Nephron progenitor cell (in vitro differentiated cells): ENCODE measurements at places on chromosomes 7 and 10.

DNA sequence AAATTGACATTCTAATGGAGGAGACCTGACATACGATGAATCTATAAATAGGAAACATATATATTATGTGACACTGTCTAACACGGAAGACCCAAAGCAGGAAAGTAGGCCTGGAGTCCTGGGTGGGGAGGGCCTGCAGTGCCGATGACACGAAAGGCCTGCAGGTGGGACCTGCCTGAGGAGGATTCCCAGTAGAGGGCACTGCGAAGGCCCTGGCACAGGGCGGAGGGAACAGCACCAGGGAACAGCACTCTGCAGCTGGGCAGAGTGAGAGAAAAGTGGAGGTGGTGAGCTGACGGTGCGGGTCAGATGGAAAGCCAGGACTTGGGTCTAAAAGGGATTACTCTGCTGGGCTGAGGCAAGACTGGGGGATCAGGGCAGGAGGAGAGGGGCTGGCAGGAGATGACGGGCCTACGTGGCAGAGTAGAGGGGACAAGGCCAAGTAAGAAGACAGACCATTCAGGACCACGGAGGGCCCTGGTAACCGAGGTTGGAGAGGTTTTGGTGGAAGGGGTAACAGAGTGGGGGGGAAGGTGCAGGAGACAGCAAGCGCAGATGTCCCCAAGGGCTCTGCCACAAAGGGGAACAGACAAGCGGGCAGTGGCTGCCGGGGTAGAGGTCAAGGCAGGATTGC, 8.1 kb downstream of the ZNF746 start:
- no peak for DNase-seq

GRCh38 chr10:66837990-66838389, 87.8 kb upstream of the LRRTM3 start:
- DNase-seq, result no peak

DNA sequence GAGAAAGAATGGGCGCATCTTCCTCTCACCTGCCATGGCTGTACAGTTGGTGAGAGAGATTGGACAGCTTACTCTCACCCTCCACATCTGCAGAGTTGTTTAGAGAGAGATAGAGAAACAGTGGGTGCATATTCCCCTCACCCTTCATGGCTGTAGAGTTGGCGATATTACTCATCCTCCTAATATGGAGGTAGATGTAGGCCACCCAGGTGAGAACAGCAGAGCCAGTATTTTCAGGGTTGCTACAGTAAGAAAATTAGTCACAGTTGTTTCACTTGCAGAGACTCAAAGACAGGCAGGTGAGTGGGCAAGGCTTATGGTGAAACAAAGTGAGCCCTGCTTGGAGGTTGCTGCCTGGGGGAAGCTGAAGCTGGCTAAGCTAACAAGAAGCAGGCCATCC, 65.0 kb upstream of the PFKP start:
- DNase-seq, result no peak

GRCh38 chr7:63077841-63078240, 920.8 kb upstream of the ZNF722 start:
- DNase-seq, result no peak

- DNase-seq, result no peak
Observed at GRCh38 chr10:49168171-49168540, 20.0 kb downstream of the TMEM273 start.

- DNase-seq, result peak; percentile 12
Observed at GRCh38 chr7:51121931-51122425, 194.6 kb downstream of the COBL start.

DNA sequence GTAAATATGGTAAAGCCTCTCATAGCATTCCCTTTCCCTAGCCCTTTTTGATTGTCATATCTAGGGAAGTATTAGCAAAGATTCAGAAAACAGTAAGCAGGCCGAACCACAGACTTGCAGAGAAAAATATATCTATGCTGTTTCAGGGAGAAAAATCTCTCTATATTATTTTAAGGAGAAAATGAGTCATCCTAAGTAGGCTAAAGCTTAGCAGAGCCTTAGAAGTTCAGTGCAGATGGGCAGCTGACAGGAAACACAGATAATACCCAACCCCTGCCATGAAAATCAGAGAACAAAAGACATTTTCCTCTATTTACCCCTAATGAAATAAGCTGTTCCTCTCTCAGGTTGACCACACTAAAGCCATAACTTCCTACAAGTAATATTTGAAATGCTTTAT, 16.5 kb downstream of the C1QL3 start:
- no peak for DNase-seq

- DNase-seq, result no peak
Observed at GRCh38 chr7:51344406-51345138, 28.0 kb upstream of the COBL start.

DNA sequence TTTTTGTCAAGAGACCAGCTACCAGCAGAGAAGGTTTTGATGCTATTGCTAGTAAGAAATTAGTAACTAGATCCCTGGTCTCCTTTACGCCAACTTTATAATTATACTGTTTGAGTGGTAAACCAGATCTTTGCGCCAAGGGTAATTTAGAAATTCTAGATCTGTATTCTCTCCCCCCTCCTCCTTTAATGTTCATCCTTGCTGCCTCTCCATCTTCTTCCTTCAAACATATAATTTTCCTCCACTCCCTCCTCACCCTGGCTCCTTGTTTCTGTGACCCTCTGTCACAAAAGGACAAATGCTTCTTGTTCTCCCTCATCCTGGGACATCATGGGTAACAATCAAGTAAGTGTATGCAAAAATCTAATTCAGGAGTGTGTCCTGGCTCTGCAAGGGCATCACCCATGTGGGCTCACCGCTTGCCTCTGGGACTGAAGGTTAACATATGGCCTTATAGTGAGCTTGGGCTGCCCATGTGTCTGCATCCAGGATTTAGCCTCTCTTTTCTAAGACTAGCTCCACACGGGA, 121.2 kb downstream of the BAMBI start:
- DNase-seq, result no peak

GRCh38 chr7:31875424-31875823, 188.4 kb downstream of the PPP1R17 start:
- DNase-seq, result no peak

- DNase-seq, result peak; percentile 6
Observed at GRCh38 chr10:85043207-85043606, 714.8 kb downstream of the CCSER2 start.

DNA sequence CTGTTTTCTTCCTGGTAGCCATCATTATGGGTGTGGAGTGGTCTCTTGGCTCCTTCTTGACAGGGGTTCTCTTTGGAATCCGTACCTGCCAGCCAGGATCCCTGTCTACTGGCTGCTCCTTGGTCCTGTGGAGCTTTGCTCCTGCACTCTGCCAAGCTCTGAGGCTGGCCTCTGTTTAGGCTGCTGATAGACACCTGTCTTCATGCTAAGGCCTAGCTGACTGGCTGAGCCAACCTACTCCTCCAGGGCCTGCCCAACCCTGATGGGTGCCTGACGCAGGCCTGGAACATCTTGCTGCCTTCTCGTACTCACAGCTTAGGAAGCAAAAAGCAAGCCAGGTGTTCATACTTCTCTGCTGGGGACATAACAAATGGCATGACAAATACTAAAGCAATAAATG, 333.6 kb upstream of the ZNF32 start:
- DNase-seq, result no peak

DNA sequence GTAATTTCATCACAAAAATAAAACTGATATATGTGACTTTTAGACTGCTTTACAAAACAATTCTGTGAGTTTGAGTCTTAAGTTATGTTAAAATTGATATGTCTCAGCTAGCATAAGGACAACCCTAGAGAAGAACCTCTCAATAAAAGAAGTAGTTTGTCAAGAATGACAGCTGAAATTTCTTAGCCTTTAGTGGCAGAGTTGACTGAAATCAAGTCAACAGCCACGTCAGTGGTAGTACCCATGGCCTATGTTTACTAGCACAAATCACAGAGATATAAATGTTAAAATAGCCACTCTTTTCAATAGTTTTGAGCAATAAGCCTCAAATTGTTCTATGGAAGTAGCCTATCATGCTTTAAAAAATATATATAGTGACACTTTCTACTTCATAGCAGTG, 138.9 kb upstream of the FERD3L start:
- DNase-seq, result no peak

DNA sequence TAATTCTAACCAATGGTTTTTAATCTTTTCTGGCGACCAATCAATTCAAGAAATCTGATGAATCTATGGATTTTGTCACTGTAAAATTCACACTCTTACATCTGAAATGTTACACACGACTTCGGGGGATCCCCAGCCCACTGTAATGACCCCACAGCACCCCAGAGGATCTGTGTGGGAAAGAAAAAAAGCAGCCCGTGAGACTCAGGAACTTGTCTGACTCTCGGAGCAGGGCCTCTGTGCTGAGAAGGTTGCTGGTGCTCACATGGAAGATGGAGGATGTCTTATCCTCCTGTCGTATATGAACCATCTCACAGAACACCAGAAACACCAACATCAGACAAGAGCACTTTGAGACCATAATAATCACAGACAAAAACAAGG, 228.4 kb upstream of the INHBA start:
- no peak for DNase-seq

GRCh38 chr10:129442866-129443265, 24.2 kb upstream of the MGMT start:
- DNase-seq, result no peak

- no peak for DNase-seq
Observed at GRCh38 chr7:41816111-41816510, 113.2 kb upstream of the INHBA start.

DNA sequence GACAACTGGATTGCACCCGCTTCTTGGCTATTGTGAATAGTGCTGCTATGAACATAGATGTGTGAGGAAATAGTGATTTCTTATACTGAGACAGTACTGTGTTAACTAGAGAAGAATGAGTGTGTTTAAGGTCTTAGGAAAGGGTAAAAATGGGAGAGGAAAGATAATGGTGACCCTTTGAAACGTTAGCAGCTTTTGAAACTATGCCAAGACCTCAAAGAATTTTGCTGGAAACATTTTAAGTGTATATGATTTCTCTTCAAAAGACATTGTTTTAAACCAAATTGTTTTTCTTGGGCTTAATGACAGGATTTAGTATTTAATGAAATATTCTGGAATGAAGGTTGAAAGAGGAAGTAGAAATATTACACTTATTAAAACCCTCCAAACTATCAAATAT, 100.8 kb upstream of the ARHGAP21 start:
- DNase-seq, result no peak

- no peak for DNase-seq
Observed at GRCh38 chr10:45383682-45384330, 9.8 kb downstream of the ALOX5 start.

DNA sequence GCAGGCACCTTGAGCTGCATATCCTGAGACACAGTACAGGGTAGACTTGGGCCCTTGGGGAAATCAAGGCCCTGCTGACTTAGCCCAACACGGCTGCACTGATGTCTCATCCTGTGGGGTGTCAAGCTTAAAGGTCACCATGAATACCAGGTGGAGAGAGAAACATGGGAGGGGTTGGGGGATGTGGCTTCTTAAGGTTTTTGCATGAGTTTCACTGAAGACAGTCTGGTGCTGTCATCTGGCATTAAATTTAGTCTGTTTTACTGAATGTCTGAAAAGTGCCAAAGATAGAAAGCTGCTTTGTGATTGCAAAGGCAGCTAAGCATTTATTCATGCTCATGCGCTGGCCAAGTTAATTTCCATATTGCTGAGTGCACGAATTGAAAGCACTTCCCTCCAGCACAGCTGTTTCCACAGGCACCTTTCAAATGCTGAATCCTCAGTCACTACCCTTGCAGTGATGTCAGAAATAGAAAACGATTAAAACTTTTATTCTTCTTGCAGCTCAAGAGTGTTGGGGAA, 102.1 kb downstream of the OSBPL3 start:
- DNase-seq, result no peak

GRCh38 chr10:121838149-121838548, 89.7 kb downstream of the ATE1 start:
- DNase-seq, result no peak

DNA sequence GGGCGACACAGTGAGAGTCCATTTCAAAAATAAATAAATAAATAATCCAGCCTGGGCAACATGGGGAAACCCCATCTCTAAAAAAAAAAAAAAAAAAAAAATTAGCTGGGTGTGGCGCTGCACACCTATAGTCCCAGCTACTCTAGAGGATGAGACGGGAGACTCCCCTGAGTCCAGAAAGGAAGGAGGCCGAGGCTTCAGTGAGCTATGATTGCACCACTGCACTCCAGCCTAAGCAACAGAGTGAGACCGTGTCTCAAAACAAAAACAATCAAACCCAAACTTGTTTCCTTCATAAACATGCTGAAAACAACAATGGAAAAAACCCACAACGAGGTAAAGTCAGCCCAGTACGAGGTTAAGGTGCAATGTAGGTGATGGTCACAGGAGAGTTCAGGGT, 1.2 kb downstream of the COX19 start:
- DNase-seq, result no peak

- DNase-seq, result no peak
Observed at GRCh38 chr7:31254926-31255325, 85.6 kb downstream of the NEUROD6 start.

DNA sequence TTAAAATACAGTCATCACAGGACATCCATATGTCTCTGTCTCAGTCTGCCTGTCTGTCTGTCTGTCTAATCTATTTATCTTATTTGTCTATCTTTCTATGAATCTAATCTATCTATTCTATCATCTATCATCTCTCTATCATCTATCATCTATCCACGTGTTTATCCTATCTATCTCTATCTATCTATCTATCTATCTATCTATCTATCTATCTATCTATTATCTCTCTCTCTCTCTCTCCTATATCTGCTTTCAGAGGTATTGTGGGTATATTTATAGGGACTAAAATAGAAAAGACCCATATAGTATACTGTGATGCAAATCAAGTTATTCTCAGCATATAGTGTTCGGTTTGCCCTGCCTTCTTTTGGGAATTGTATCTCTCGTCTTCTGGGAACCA, 167.5 kb downstream of the VPS50 start:
- DNase-seq, result no peak

DNA sequence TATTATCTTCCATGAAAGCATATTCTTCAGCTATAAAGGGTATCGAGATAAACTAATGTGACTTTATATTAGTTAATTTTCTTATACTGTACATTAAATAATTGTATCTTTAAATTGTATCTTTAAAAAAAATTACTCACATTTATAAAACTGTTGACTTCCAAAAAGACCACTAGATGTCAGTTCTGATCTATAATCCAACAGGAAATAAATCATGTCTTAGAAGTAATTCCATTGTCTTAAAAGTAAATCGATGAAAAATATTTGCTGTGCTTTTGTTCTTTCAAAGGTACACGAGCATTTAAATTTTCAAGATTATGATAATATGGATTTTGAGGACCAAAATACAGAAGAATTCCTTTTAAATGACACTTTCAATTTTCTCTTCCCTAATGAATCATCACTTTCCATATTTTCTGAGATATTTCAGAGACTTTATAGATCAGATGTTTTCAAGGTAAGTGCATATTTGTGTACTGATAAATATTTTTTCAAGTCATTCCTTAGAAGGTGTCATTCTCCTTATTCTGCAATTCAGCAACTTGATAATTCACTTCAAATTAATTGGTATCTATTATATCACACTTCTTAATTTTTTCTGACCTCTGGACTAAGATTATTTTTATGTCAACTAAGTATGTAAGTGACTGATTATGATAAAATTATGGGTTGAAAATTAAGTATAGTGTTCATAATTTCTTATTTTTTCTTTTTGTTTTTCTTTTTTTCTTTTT, 138.5 kb downstream of the CPED1 start:
- no peak for DNase-seq
